ENCODE measurements at places on chromosomes 6 and 20.

- DNase-seq, result no peak
These were observed 21.9 kb upstream of the AIG1 start for GRCh38 chr6:143038833-143039232.

DNA sequence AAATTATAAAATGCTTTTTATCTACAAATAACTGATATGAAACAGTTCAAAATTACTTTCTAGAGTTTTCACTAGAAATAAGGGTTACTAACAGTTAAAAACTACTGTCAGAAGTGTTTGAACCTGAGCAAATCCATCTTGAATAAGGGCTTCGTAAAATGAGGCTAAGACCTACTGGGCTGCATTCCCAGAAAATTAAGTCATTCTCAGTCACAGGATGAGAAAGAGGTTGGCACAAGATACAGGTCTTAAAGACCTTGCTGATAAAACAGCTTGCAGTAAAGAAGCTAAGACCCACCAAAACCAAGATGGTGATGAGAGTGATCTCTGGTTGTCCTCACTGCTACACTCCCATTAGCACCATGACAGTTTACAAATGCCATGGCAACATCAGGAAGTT lies 93.7 kb downstream of the PLG start:
- no peak for DNase-seq

DNA sequence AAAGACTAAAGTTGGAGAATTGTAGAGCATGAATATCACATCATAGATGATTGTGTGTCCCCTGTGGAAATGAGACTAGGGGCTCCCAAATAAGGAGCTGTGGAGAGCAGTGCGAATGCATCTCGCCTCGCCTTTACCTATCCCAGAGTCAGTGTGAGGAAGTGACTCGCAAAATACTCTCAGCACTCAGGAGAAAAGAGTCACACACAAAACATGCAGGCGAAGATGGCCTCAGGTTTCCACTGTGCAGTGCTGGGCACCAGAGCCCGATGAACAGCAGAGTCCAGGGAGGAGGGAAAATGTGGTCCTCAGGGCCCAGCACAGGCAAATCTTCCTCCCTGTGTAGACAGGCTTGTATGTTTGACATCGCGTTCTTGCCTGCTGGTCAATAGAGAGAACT lies 126.5 kb upstream of the AFDN start:
- DNase-seq, result no peak

DNA sequence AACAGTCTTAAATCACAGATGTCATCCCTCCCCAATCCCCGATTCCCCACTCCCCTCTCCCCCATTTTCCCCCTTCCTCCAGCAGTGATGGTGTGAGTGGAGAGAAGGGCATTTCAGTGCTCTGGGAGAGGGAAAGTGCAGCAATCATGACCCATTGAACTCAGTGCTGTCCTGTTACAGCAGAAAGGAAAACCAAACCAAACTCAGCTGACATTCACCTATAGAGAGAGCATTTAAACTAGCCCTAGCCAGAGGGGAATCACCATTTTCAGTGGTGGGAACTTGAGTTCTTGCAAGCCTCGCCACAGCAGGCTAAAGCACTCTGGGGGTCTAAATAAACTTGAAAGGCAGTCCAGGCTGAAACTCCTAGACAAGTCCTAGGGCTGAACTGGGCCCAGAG lies 129.9 kb upstream of the COL21A1 start:
- no peak for DNase-seq

DNA sequence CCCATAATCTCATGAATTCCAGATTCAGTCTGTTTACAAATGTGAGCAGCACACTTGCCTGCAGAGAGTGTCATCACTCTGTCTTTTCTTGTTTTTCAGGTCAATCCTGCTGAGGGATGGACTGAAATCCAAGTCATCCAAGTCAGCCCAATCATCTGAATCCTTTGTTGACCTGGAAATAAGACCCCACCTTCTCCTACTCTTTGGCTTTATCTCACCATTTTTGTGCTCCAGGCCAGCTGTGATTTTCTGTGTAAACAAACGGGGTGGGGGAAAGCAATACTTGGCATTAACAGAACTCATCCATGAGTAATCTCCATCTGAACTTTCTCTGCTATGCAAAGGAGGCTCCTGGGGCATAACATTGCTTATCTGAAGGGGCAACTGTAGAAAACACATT lies 16.9 kb upstream of the GSTA4 start:
- no peak for DNase-seq

- DNase-seq, result peak; percentile 38
These were observed 36.1 kb downstream of the DSE start for GRCh38 chr6:116406678-116407345.

DNA sequence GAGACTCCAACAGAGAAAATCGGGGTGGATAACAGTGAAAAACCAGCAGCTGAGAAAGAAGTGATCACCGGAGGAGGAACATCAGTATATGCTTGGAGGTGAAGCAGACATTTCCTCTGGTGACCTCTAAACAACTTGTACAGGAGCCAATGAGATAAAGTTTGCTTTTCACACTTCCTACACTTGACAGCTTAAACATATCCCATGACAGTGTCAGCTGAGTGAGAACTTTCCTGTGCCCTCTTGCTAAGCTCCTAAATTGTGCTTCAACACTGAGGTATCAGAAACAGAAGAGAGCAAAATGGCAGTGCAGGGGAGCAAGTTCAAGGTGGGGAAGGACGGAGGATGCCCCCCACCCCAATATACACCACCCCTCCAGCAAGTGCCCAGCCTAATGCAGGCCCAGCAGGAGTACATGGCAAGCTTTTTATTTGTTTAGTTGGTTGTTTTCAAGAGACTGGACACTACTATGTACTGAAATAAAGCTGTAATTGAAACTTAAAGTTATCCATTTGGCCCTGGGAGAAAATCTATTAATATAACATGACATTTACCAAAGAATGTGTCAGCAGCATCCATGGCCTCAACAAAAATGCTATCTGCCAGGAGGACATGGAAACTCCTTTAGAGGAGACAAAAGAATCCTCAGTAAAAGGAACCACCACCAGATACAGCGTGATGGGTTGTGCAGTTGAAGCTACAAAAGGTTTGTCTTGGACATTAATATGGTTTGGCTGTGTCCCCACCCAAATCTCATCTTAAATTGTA lies 540.2 kb downstream of the PRKN start:
- no peak for DNase-seq

DNA sequence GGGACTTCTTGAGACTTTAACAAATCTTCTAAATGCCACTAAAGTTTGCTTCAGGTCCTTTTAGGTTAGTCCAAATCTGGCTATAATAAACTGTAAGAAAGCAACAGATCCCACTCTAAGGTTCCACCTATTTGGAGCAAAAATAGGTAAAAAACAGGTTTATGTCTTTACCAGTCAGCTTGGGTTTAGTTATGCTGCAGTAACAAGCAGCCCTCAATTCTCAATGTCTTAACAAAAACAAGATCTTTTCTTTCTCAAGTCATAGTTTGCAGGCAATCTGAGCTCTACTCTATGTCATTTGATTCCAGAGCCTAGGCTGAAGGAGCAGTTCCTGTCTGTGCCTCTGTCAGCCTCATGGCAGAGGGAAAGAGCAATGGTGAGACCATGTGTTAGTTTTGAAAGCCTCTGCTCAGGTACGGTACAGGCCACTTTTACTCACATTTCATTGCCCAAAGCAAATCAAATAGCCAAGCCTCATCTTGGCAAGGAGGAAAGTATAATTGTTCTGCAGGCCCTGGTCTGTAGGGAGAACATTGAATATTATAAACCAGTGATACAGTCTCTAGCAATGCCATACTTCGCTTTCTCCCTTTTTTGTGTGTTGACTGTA lies 108.6 kb downstream of the CD83 start:
- DNase-seq, result no peak

DNA sequence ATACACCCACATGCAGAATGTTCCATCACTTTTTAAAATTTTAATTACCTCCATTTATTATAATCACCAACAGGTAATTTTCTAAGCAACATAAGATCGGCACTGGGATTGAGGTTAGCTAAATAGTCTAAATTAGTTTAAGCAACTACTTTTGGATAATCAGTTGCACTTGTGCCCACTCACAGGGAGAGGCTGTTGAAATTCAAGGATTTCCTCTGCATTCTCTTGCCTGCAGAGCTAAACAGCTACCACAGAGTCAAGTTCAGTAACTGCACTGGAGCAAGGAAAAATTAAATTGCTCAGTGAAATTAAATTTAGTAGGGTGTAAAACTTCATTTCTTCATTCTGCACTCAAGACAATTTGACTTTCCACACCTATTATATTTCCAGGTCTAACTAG lies 120.7 kb upstream of the CCDC28A start:
- DNase-seq, result no peak

All from common myeloid progenitor, CD34-positive (primary cell).